ENCODE measurements at places on chromosomes 4 and X. TPM values are rescaled to one million over a fixed set of nuclear protein-coding genes. Genes with fewer than 3 reads are reported as not detected.

DUX4 gene
- not detected for total RNA-seq

MID1 gene
- 33.1 TPM for total RNA-seq

FAM47A gene
- total RNA-seq: not detected

GAGE2A gene
- total RNA-seq: not detected

MYOZ2 gene
- not detected for total RNA-seq

LRPAP1 gene
- 84.3 TPM for total RNA-seq

CYP4V2 gene
- 1.6 TPM for total RNA-seq

CPLX1 gene
- 0.90 TPM for total RNA-seq

NLGN4X gene
- 111 TPM for total RNA-seq

GPRIN3 gene
- total RNA-seq: 0.48 TPM

MTMR8 gene
- 5.9 TPM for total RNA-seq

CENPI gene
- 19.4 TPM for total RNA-seq

RAP1GDS1 gene
- 25.1 TPM for total RNA-seq

USP51 gene
- total RNA-seq: 6.2 TPM

GAB3 gene
- total RNA-seq: 0.42 TPM

ARHGAP6 gene
- total RNA-seq: 0.07 TPM

IL21 gene
- total RNA-seq: not detected

UGT8 gene
- total RNA-seq: 13.6 TPM

TEX13D gene
- not detected for total RNA-seq

SOWAHD gene
- total RNA-seq: 0.92 TPM

SPP1 gene
- 13.2 TPM for total RNA-seq

NDST4 gene
- not detected for total RNA-seq

NUDT10 gene
- total RNA-seq: 11.9 TPM

PI4K2B gene
- total RNA-seq: 10.3 TPM

CLDN22 gene
- total RNA-seq: not detected

CCKAR gene
- total RNA-seq: not detected

CXCL9 gene
- total RNA-seq: not detected

EDA gene
- 8.1 TPM for total RNA-seq

CSAG1 gene
- not detected for total RNA-seq

LRAT gene
- 20.4 TPM for total RNA-seq

UGT2B15 gene
- not detected for total RNA-seq

KLB gene
- 0.07 TPM for total RNA-seq

FAM9B gene
- total RNA-seq: not detected

PDE6B gene
- 10.2 TPM for total RNA-seq

EDA2R gene
- total RNA-seq: 8.3 TPM

All from H9 (cell line).